Right ventricle myocardium inferior (tissue), 1 donor: ENCODE measurements at places on chromosomes 13 and 19. TPM values are rescaled to one million over a fixed set of nuclear protein-coding genes. Genes with fewer than 3 reads are reported as not detected.

DNA sequence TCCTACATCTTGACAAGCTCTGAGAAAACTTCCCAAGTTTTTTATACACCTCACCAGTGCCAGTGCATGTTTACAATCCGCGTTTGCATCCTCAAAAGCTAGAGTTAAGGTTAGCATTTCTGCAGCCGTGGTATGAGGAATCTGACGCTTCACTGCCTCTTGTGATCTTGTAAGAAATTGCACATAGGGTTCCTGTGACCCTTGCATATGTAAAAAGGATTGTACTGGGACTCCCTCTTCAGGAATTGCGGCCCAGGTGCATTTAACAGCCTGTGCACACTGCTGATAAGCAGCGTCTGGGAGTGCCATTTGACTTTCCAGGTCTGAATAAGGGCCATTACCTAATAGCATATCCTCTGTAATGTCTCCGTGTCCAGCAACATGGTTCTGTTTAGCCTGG, 15.3 kb downstream of the FPR3 start:
- DNase-seq: no peak

DNA sequence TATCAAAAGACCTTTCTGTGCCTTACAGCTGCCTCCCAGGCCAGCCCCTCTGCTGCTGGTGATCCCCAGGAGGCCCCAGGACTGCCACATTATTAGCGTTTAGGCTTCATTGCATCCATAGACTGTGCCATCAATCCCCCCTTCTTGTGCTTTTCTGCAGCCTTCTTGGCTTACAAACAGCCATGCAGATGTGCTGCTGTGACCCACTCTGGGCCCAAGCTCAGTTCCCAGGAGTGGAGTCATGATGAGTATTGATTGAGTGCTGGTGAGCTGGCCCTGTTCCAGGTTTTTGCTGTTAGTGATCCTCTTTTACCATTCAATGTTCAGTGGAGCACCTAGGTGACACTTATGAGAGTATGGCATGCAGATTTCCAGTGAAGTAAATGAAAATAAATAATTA, 59.9 kb upstream of the SLAIN1 start:
- no peak for DNase-seq

DNA sequence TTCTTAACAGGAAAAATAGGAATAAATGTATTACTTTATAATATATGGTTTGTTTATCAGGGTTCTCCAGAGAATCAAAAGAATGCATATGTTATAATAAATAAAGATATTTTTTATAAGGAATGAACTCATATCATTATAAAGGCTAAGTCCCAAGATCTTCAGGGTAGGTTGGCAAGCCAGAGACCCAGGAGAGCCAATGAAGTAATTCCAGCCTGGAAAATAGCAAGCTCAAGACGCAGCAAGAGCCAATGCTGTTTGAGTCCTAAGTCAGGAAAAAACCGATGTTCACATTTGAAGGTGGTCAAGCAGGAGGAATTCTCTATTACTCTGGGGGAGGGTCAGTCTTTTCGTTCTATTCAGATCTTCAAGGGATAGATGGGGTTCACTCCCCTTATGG, 490.0 kb downstream of the PCDH20 start:
- DNase-seq: no peak

DNA sequence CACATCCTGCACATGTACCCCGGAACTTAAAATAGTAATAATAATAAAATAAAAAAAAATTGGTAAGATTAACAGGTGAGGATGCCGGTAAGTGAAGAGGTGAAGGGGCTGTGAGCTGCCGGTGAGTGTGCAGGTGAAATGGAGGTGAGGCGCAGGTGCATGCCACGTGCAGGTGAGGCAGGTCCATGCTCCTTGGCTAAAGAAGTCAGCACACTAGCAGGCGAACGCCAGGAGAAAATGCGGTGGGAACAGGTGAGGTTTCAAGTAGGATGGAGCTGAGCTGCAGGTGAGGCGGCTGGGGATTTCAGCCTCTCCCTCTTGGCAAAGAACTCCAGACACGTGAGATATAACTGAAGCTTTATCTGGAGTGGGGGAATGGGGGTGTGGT, 7.5 kb upstream of the TNFSF14 start:
- DNase-seq: no peak

GRCh38 chr19:9057505-9058258, 29.2 kb upstream of the OR1M1 start:
- DNase-seq: no peak

- DNase-seq: no peak
Measured at GRCh38 chr13:28707629-28708427, 10.9 kb downstream of the SLC46A3 start.

DNA sequence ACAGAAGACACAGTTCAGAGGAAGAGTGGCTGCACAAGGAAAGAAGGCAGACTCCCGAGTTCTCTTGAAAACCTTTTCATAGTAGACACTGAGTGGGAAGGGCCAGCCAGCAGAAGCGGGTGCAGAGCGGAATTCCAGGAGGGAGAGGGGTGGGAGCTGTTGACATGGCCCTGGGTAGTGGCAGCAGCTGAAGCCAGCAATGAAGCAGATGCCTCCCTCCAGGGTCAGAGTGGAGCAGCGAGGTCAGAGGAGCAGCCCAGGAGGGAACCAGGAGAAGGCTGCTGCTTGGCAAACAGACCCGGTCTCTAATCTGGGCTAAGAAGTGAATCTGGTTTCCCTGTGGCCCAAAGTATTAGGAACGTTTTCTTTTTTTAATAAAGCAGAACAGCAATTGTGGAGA, 73.9 kb upstream of the SPATA13 start:
- no peak for DNase-seq

- DNase-seq: no peak
Measured at GRCh38 chr19:42402376-42403116, 12.4 kb upstream of the CNFN start.

Gene ZNF534
- total RNA-seq: 0.24 TPM

Gene CBY2
- total RNA-seq: not detected

Gene UBL5
- 581 TPM for total RNA-seq

Gene U2AF1L4
- 19.5 TPM for total RNA-seq

Gene TMEM38A
- 42.7 TPM for total RNA-seq

Gene UNC13A
- total RNA-seq: 0.03 TPM

Gene ADPRHL1
- 468 TPM for total RNA-seq

Gene ODAD3
- total RNA-seq: 0.68 TPM
